Stimulated activated CD4-positive, alpha-beta T cell treated with anti-CD3 and anti-CD28 coated beads, Interleukin-2, amount 100 ng/mL, for 24 hours (primary cell): ENCODE measurements at places on chromosomes 12 and 14.
A peak's percentile ranks its signal among the peaks of the same experiment; 100 is the strongest.

GRCh38 chr12:6716874-6717437 lies 6.9 kb upstream of the COPS7A start:
- DNase-seq: no peak

GRCh38 chr12:77813558-77813957 lies 17.1 kb upstream of the NAV3 start:
- no peak for DNase-seq

DNA sequence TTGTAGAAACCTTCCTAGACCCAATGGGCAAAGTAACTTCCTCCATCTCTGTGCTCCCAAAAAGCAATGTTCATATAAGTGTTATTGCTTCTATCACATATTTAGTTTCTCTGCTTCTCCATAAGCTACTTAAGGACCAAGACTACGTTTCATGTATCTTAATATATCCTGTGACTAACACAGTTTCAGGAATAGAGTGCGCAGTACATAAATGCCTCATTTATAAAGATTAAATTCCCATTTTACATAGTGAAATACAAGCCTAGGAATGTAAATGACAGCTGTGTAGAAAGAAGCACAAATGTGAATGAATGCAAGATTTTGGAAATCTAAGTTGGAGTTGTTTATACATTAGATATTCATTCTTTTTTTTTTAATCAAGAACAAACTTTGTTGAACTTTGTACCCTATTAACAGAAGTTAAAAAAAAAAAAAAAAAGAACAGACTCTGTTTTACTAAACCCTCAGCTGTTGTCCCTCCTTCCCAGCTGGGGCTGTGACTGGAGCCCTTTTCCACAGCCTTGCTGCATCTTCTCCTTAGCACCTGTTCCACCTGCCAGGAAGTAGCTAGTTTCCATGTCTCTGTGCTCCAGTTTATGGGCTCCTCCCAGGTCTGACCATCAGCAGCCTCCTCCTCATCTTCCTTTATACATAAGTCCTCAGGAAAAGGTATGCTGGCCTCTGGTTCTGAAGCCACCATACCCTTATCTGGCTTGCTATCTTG lies 7.0 kb upstream of the METTL17 start:
- no peak for DNase-seq

DNA sequence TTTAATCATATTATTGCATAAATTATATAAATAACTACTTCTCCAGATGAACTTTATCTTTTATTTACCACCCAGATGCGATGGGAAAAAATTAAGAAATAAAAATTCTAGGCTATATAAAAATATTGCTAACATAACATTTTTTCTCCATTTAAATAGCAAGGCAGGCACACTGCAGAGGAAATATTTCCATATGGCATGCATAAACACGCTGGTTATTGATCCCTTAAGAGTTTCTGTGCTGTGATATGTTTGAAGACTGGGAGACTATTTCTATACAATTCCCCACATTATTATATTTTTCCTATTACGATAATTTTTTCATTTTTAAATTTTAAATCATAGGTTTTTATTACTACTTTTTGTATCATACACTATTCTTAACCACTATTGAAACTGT lies 131.5 kb downstream of the C12orf50 start:
- DNase-seq: no peak

DNA sequence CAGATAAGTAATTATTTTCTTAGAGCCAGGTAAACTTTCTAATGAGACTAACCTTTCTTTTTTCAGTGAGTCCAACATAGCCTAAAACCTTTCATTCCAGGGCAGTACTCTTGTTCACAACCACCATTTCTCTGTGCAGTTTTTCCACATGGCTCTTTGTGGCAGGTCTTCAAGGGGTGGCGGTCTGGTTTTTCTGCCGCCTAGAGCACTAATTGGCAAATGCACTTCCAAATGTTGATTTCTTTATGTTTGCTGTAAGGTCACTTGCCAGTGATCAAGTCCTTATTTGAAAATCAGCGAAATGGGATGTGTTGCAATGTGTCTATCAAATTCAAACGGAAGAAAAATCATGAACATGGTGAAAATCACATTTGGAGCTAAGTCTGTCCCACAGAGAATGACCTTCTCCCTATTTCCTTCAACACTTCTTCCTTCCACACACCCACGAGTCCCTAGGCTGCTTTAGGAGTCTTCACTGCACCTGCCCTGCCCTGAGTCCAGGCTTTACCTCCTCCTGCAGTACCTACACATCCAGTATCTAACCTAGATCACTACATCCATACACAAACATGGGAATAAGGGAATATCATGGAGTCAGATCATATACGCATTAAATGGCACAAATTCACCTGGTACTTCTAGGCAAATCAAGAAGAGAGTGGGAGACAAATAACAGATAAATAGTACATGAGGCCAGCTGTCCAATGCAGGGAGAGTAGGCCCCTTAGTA lies 1.9 kb downstream of the SRGAP1 start:
- DNase-seq: no peak

GRCh38 chr14:83096092-83096491 lies 1562.4 kb upstream of the SEL1L start:
- no peak for DNase-seq

GRCh38 chr14:50813544-50813863 lies 17.5 kb downstream of the NIN start:
- DNase-seq: no peak

DNA sequence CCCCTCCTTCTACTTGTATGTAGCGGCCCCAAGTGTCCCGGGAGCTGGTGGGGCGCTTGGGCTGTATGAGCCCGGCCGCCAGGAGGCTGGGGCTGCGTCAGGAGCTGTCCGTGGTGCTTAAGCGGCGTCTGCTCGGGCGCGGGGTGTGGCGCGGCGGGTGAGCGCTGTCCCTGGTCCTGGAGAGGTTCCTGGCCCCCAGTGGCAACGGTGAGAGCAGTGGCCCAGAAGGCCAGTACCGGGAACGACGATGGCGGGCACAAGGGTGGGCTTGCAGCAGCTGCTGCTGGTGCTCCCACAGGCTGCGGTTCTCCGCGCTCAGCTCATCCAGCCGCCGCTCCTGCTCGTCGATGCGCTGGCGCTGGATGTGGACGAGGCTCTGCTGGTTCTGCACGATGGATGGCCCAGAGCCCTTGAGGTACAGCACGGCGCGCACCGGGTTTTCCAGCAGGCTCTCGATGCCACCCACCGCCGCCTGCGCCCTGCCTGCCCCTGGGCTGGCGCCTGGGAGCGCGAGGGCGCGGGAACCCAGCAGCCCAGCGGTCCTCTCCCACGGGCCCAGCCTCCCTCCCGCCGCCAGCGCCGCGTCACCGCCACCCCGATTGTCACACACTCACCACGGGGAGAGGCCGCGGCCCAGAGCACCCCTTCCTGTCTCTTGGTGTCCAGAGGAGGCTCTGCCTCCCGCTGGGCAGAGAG lies 41.9 kb upstream of the FKBP4 start:
- DNase-seq: peak; percentile 81

GRCh38 chr14:71712478-71712877 lies 219.8 kb upstream of the RGS6 start:
- DNase-seq: no peak

DNA sequence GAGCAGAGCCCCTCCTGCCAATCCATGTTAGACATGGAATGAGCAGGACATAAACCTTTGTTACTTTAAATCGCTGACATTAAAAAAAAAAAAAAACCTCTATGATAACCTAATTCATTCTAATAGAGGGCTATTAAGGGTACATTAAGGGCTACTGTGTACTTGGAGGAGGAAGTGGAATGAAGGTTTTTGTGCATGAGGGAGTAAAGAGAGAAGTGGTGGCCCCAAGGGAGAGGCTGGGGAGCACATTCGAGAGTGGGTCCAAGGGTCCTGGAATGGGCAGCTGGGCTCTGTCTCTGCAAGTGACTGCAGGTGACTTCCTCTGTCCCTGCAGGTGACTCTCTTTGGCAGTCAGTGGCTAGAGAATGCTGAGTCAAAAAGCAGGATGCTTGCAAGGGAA lies 32.1 kb upstream of the PTGDR start:
- no peak for DNase-seq

- DNase-seq: no peak
Observed at GRCh38 chr12:87796961-87797516, 232.2 kb downstream of the C12orf50 start.

- DNase-seq: no peak
Observed at GRCh38 chr12:72110937-72111650, 161.1 kb upstream of the TRHDE start.

DNA sequence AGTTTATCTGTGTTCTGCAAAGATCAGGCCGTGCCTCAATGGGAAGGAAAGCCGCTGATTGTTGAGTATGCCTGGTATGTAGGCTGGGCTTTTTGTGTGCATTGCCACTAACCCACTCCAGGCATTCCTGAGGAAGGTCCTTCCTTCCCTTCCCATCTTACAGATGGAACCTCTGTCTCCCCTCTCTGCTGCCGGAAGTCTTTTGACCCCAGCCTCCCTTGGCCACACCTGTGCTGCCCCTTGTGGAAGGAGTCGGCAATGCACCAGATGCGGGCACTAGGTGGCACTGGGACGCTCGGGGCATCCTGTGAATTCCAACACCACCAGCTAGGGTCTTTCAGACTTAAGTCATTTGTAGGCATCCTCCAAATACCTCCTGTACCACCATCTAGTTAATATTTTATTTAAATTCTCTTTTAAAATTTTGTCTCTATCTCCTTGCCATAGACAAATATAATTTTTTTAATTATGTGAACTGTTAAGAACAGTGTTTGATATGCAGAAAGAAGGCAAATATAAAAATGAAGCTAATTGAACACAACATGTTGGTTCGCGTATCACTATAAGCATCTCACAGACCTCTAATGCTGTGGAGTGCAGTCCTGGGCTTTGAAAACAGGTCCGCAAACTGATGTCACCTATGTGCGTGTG lies 99.6 kb downstream of the RIN3 start:
- DNase-seq: peak; percentile 78

DNA sequence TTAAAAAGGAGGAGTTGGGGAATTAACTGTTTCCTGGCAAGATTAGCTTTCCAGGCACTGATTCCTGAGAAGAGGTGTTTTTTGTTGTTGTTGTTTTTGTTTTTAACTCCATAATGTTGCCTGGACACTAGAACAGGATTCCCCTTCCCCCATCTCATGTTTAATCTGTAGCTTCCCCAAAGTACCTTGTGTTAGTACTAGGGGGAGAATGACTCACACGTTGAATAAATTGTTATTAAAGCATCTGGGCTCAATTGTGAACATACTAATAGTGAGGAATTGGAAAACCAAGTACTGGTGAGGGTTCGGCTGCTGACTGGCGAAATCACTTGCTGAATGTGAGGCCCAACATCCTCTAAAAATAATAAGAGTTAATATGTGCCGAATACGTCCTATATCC lies 1.3 kb upstream of the GNG2 start:
- no peak for DNase-seq

DNA sequence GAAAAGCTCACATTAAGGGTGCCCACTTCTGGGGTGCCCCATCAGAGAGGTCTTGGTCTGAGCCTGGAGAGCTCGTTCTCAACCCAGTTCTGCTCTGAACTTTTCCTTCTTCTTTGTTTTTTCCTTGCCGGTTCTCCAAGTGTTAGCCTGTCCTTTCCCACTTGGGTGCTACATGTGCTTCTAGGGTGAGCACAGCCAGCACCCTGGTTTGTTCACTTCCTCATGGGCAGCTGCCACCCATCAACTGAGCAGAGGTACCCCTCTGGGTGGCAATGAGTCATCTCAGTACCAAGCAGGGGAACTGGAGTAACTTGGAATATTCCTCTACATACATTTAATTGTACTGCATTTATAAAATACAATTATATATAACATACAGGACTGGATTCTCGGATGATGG lies 3.9 kb upstream of the SYNE3 start:
- DNase-seq: no peak

- no peak for DNase-seq
Observed at GRCh38 chr12:100826323-100826722, 31.7 kb downstream of the ANO4 start.

- no peak for DNase-seq
Observed at GRCh38 chr12:62400135-62400534, 66.5 kb upstream of the MON2 start.

DNA sequence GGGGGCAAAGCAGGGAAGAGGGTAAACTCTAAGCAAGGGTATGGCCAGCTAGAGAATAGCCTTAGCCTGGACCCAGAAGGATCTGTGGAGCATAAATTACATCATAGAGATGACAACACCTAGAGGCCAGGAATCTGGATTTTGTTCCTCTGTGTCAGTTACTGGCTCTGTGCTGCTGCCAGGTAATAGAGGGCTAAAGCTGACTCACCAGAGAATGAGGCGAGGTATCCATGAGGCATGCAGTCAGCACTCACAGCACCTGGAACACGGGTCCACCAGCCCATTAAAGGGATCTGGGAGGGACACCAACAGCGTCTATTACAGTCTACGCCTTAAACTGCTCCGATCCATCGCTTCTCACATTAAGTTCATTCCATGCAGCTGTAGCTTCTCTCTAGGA lies 74.9 kb upstream of the CMKLR1 start:
- no peak for DNase-seq

GRCh38 chr12:128820723-128821432 lies 2.9 kb downstream of the SLC15A4 start:
- no peak for DNase-seq

DNA sequence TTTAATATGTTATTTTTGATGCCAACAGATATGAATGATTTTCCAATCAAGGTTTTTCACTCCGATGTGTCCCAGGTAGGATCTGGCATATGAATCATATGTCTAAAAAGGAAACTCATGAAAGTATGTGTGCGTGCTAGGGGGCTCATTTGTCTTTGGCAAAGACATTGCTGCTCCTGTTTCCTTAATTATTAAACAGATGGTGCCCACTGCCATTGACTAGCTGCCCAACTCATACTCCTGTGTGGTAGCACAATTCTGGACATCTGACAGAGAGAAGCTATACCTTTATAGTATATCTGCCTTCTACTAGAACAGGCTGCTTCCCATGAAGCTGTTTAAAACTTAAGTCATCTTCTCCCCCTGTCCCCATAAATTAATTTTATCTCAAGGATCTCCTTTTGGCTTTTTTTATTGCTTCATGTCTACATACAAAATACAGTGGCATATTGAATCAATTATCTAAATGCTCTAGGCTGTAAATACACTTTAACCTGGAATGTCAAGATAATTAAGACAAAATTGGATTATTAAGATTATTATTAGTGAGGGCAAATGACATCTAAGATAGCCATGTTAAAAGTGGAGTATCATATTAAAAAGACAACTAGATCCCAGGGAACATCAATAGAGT lies 1.4 kb upstream of the PDE3A start:
- DNase-seq: no peak

GRCh38 chr14:23321572-23322547 lies 603 bp downstream of the PABPN1 start:
- peak; percentile 67 for DNase-seq

GRCh38 chr12:11577658-11578260 lies 71.7 kb upstream of the ETV6 start:
- no peak for DNase-seq

GRCh38 chr14:51228890-51229289 lies 11.2 kb upstream of the TMX1 start:
- no peak for DNase-seq

- DNase-seq: no peak
Observed at GRCh38 chr12:120825337-120825736, 78.8 kb downstream of the SPPL3 start.

GRCh38 chr14:71487941-71488340 lies 444.3 kb upstream of the RGS6 start:
- DNase-seq: no peak
